ENCODE measurements at places on chromosomes 16 and 17. TPM values are rescaled to one million over a fixed set of nuclear protein-coding genes. Genes with fewer than 3 reads are reported as not detected.

- DNase-seq: peak; percentile 91
These were observed 17.1 kb downstream of the TBX2 start for GRCh38 chr17:61416540-61417363.

- DNase-seq: no peak
These were observed 13.7 kb downstream of the HIC1 start for GRCh38 chr17:2068519-2069051.

GRCh38 chr16:60432472-60432871 is 1603.8 kb downstream of the CDH8 start:
- no peak for DNase-seq

GRCh38 chr16:87702325-87702811 is 63.4 kb downstream of the KLHDC4 start:
- no peak for DNase-seq

DNA sequence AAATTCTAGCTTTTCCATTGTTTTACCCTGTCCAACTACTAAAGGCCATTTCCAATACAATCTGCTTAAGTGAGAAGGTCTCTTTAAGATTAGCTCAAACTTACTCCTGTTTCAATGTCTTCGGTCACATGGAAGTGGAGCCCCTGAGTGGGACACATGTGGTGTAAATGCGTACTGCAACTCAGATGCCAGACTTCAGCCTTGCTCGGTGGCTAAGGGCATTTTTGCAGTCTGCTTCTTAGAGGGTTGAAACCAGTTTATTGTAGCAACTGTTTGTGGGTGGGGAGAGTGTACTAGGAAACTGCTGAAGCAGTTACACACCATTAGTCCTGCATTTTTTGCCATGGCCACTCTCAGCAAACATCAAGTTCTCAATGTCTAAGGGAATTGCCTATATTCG is 140.6 kb downstream of the PARN start:
- DNase-seq: no peak

DNA sequence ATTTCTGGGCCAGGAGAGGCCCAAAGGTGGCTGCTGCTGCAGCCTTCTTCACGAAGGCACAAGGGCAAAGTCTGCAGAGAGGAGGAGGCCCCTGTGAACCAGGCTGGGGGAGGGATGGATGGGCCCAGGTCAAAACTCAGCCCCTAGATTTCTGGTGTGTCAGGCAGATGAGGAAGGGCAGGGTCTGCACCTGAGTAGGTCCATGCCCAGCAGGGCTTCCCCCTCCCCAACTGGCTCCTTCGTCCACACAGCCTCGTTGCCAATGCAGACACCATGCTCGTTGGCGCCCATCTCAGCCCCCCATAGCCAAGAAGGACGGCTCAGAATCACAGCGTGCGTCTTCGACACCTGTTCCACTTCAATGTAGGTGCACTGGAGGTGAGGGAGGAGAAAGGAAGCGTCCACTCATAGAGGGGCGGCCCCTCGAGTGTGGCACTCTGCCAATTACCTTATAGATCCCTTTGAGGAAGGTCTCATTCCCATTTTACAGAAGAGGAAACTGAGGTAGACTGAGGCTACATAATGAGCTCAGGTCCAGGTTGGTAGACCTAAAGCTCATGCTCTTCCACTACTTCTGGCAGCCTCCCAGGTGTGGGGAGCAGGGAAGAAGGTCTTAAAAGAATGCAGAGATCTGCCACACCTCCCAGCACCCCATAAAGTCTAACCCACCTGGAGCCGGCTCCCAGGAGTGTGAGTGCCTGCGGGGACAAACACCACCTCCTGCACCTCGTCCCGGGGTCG is 902 bp downstream of the SCRN2 start:
- no peak for DNase-seq

GRCh38 chr17:41009301-41009760 is 403 bp upstream of the KRTAP3-1 start:
- DNase-seq: no peak

DNA sequence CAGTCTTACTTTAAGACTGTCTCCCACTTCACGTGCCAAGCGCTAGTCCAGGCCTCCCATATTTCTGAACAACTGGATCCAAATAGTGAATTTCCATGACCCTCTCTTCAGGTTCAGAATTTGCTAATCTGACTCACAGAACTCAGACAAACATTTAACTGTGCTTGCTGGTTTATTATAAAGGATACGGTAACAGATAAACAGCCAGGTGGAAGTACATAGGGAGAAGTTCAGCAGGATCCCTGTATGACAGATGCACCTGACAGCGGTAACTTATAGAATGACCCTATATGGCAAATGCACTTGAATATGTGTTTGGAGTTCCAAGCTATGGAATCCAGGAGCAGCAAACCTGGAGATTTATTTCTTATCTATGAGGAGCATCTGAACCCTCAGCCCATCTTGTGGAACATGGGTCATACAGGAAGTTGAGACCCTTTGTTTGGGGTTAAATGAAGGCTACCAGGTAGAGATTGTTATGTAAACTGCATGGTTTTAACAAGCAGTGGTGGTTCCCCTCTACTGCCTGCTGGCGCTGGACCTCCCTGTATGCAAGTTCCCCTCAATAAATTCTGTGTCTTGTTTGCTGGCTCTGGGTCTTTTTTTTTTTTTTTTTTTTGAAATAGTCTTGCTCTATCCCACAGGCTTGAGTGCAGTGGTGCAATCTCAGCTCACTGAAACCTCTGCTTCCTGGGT is 622.6 kb downstream of the KCNJ2 start:
- no peak for DNase-seq

- DNase-seq: no peak
These were observed 387 bp upstream of the ASB16 start for GRCh38 chr17:44170135-44170498.

DNA sequence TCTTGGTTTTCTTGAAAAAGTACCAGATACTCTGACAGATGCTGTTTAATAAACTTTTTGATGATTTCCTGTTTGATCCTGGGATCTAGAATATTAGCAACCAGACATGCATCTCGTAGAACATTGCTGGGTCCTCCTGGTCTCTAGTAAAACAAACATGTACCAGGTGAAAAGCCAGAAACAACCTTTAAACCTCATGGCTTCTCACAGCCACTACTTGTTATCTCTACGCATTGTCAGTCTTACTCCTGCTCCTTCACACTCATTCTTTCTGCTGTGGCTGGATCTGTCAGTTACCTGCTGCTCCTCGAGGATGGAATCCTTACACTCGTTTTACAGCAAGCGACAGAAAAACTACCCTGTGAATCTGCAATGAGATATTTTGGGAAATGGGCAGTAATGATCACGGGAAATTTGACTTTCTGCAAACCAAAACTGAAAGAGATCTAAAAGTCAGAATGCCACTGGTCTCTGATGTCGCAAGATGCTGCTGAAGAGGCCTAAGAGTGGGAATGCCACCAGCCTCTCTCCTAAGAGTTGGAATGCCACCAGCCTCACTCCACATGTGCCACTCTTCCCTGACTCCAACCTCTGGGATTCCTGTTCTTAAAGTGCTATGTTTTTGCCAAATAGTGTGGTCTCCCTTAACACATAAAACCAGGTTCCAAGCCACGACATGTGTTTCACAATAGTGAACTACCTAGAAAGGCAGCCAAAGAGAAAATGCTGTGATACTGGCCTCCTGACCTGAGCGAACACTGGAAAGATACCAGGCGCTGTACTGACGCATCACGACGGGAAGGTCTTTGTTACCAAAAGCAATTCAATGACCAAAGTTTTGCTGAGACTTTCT is 86.3 kb downstream of the VPS53 start:
- no peak for DNase-seq

GRCh38 chr17:7613769-7614424 is 800 bp downstream of the FXR2 start:
- no peak for DNase-seq

Gene SLFN12
- 16.6 TPM for total RNA-seq
